ENCODE measurements at places on chromosomes 11 and 22.

GRCh38 chr11:64556044-64556720 lies 34.8 kb upstream of the SLC22A12 start:
- no peak for DNase-seq

DNA sequence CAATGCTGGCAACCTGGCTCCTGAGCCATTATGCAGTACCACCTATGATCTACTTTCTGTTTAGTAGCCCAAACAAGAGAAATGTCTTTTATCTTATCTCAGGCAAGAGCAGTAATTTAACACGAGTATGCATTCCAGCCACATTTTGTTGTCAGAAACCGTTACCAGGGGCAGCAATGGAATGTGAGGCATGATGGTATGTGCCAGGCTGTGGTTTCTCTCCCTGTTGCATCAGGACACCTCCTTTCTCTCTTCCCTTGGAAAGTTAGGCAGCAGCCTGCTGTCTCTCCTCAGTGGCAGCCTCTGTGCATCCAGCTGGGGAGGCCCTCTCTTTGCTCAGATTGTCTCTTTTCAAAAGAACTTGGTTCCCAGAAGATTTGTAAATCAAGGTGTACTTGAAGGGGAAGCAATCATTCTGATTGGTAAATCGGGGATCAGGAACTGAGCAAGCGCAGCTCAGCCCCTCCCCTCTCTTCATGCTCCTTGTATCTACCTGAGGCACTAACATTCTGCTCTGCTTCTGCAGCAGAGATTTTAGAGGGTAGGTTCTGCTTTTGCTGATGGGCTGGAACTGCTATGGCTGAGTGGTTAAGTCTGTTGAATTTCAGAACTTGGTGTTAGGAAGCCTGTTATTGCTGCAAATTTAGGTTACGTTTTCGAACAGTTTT lies 229.2 kb downstream of the ADAMTS15 start:
- no peak for DNase-seq

DNA sequence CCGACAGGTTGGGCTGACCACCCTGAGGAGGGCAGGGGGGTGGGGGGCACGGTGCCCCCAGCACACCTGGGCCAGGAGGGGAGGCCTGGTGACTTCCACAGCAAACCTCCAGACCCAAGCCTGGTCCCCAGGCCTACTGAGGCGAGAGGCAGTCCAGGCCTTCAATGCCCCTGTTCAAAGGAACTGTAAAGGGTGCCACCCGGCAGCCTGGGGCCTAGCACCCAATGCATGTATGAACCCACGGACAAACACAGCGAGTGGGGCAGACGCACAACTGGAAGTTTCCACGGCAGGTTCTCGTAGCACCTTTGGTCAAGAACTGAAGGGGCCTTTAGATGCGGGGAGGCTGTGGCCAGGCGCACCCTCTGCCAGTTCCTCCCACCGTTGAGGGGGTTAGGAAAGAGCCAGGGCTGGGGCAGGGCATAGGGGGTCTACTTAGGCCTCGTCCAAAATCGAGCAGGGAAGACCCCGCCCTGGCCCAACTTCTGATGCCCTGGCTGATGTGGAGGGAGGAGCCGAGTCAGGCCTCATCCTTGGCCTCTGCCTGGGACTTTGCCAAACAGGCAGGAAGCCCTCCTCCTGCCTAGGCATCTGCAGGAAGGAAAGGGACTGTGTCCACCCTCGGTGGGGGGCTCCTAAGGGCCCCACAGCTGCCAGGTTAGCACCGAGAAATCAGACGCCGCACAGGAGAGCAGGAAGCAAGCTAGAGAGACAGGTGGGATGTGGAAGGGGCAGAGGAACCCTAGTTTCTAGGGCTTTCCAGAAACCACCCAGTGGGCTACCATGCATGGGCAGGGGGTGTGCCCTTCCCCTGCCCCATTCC lies 6.6 kb downstream of the CBX6 start:
- no peak for DNase-seq

- DNase-seq, result no peak
Measured at GRCh38 chr11:58254936-58255335, 13.1 kb downstream of the OR10W1 start.

- DNase-seq, result no peak
Measured at GRCh38 chr11:98625526-98625925, 395.2 kb upstream of the CNTN5 start.

- DNase-seq, result no peak
Measured at GRCh38 chr11:108199446-108200321, 22.8 kb downstream of the NPAT start.

GRCh38 chr11:102530558-102530957 lies at the start of gene MMP7:
Gene MMP7 (minus strand): TSS chr11:102530747. CDS start chr11:102530700, 47 bp downstream.
- no peak for DNase-seq

GRCh38 chr11:9875862-9876261 lies 212.0 kb downstream of the SWAP70 start:
- DNase-seq, result no peak

DNA sequence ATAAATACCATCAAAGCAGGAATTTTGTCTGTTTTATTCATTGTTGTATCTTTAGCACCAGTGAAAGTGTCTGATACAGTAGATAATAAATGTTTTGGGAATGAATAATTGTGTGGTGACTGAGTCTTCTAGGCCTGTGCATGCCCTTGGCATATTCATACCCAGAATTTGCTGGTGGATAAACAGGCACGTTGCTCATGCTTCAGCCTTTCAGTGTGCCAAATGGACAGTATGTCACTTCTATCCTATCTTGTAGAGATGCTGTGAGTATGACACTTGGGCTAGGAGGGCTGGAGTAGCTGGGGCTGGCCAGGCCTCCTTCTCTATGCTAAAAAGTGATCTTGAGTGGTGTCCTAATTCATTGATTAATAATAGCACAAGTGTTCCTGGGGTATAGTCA lies 287.3 kb upstream of the DDI1 start:
- DNase-seq, result no peak

DNA sequence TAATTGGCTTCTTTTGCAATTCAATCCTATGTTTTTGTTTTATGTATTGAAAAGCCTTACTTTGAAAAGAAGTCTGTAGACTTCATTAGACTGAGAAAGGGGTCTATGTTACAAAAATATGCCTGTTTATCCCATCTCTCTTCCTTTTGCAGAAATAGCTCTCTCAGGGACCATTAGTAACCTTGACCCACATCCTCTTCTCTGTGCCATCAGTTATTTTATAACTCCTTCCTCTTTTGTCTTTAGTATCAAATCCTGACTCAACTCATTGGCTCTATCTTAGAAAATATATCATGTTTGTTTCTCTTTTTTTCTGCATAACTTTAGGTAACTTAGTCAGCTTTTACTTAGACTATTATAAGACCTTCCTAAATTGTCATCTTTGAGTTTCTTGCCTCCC lies 20.3 kb downstream of the ZC3H12C start:
- no peak for DNase-seq

GRCh38 chr22:19406281-19406811 lies 25.2 kb downstream of the HIRA start:
- no peak for DNase-seq

- no peak for DNase-seq
Measured at GRCh38 chr11:20046416-20046815, 113.9 kb downstream of the DBX1 start.

DNA sequence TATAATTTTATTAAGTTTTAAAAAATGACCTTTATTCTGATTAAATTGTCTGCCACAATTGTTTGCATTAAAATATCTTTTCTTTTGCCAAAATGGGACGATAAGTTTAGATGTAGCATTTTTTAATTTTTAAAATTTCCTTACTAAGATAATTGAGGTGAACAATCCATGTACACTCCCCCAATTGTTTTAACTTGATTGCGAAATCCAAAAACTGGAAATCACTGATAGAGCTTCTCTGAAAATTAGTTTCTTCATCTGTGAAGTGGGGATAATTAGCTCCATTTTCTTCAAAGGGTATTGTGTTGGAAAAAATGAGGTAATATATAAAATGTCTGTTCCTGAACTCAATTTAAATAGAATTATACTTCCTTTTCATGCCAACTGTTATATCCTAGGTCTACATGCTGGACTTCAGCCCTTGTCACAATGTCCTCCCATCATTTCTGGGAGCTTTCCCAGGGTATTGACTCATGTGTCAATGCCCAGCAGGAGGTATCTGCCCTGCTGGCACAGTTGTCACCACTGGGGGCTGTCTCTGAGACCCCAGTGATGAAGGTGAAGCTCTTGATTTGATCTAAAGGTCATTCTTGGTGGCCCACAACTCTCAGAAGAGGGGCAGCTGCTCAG lies 28.7 kb upstream of the NAV2 start:
- no peak for DNase-seq

- no peak for DNase-seq
Measured at GRCh38 chr11:70204466-70204799, 1.3 kb downstream of the FADD start.

DNA sequence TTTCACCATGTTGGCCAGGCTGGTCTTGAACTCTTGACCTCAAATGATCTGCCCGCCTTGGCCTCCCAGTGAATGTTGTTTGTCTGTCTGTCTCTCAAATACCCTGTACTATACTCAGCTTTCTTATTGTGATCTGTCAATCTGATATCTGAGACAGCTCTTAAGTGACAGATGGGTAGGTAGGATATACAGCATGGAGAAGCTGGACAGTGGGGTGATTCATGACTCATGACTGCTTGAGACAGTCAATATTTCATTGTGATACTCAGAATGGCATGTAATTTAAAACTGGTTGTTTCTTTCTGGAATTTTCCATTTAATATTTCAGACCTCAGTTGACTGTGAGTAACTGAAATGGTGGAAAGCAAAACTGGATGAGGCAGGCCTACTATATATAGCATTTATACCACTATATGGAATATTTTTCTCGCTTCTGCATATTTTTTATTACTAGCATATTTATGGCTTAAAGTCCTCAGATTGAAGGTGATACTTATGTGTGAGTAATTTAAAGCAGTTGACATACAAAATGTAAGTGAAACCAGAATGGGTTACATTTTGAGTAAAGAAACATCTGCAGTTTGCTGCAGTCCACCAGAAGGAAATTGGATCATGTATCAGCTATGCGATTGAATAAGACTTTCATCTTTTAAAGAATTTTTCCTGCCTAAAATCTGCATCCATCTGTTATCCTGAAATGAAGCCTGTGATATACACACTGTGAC lies 22.3 kb downstream of the ARHGAP42 start:
- DNase-seq, result no peak

GRCh38 chr22:39027717-39028116 lies 6.8 kb downstream of the APOBEC3D start:
- no peak for DNase-seq

- no peak for DNase-seq
Measured at GRCh38 chr22:47285981-47286380, 523.5 kb downstream of the TBC1D22A start.

- no peak for DNase-seq
Measured at GRCh38 chr11:76663486-76663810, 7.1 kb downstream of the LRRC32 start.

- no peak for DNase-seq
Measured at GRCh38 chr11:30245621-30246020, 14.8 kb downstream of the FSHB start.

DNA sequence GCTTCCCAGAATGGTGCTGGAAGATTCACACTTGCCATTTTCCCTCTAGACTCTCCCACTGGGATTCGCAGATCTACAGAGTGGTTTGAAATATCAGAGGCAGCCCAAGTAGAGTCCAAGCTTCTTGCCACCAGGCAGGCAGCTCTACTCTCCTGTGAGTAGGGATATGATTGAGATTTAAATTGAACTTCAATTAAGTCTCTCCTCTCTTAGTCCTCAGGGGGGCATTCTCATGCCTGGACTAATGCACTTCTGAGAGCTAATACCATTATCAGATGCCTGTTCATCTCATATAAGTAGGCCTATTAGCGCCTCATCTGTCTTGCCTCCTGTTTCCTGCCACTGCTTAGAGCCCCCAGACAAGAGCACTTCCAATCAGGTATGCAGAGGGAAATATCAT lies 25.5 kb upstream of the AMPD3 start:
- DNase-seq, result no peak
